CD4-positive, alpha-beta T cell treated with Interleukin-15 for 4 hours (primary cell): ENCODE measurements at places on chromosomes 3 and 15.

- no peak for DNase-seq
Observed at GRCh38 chr3:161690299-161690620, 193.7 kb downstream of the OTOL1 start.

GRCh38 chr3:149975919-149976318 lies 5.2 kb upstream of the PFN2 start:
- no peak for DNase-seq

DNA sequence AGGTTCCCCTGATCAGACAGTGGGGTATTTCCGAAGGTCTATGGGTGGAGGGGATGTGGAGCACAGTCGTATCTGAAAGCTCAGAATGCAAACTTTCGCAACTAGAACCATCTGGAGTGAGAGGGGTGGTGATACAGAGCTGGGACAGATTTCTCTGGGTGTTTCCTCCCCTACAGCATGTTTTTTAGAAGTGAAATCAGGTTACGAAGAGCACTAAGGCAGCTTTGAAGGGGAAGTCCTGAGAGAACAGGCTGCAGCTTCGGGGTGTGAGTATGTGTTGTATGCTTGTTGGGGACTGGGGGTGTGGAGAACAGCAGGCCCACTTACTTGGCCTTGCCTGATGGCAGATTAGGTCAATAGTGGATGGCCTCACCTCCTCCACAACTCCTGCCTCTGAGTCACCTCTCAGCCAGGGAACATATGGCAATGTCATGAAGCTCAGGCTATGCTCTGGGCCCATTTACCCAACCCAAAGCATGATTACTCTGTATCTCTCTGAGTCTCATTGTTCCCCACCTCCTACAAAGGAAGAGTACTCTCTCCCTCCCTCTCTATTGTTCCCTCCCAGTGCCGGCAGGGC lies 107.2 kb upstream of the RASGRP1 start:
- DNase-seq: peak; percentile 73

DNA sequence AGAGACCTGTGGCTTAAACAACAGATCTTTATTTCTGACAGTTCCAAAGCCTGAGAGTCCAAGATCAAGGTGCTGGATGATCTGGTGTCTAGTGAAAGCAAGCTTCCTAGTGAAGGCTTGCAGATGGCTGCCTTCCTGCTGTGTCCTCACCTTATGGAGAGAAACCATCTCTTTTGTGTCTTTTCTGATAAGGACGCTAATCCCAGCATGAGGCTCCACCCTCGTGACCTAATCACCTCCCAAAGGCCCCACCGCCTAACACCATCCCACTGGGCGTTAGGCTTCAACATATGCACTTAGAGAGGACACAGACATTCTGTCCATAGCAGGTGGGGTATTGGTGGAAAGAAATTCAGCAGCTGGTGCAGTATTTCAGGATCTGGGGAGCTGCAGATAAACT lies 19.8 kb upstream of the LYSMD4 start:
- no peak for DNase-seq

DNA sequence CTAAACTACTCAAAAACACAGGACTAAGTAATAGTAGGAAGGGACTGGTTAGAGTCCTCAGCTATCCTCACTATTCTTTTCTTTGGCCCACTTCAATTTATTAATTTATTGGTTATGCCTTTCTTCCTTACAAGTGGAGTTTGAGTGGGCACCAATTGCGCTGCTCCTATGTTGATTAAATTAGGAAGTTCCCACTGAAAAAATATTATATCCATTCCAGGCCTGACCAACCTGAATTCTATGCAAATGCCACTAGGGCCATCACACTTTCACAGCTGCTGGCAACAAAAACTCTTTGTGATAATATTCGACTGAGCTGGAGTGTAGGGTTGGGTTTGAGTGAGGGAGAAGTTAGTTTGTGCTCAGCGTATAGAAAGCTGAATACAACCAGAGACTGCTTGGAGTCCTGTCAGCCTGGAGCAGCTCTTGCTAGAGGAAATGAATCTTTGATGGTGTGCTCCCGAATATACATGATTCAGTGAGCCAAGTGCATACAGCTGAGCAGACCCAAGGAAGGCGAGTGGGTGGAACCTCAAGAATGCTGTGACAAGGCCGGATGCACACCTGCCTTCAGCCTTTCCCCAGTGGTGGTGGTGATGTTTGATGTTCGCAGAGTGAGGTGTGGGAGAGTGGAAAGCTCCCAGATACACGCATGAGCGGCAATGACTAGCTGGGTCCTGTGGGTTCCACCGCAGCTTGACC lies 1.5 kb downstream of the ARHGEF3 start:
- peak; percentile 79 for DNase-seq
